ENCODE measurements at places on chromosomes 6 and 20.

DNA sequence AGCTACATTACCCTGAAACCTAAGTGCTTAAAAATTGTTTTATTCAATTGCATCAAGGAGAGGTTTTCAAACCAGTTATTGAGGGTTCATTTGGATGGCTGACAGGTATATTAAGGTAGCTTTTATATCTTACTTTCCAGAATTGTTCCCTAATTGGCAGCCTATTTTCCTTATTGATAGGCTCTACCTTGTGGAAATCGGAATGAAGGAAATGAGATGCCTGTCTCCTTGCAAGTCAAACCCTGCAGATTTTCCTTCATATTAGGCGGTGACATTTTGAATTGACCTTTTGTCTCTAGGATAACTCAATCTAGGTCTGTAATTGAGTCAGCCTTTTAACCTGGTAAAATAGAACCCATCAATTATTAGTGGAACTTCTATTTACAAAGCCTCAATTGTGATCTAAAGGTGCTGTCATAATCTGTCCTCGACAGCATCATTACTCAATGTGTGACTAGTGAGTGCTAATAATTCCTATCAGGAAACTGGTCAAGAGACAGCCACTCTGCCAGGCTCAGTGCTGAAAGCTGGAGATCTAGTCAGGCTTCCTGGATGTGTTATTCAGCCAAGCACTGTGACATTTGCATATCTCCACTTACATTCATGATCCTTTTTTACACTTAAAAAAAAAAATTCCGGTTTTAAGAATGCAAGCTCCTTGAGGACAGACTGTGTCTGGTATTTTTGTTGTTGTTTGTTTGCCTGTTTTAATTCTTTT lies 20.1 kb downstream of the OPRM1 start:
- no peak for DNase-seq

DNA sequence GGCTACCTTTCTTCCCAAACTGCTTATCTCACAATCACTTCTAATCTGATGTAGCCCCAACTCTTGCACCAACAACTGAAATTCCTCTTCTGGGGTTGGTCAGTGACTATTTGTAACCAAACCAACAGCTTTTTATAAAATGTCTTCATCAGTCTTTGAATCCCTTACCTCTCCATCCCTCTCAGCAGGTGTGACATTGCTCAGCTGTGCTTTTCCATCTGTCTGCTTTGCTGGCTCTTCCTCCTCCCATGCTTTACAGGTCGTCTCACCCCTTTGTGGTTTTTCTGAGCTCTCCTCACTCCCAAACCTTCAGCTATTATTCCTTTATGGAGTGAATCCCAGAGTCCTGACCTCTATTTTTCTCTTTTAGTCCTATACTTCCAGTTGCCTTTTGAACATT lies 5.9 kb downstream of the MAP7 start:
- no peak for DNase-seq

DNA sequence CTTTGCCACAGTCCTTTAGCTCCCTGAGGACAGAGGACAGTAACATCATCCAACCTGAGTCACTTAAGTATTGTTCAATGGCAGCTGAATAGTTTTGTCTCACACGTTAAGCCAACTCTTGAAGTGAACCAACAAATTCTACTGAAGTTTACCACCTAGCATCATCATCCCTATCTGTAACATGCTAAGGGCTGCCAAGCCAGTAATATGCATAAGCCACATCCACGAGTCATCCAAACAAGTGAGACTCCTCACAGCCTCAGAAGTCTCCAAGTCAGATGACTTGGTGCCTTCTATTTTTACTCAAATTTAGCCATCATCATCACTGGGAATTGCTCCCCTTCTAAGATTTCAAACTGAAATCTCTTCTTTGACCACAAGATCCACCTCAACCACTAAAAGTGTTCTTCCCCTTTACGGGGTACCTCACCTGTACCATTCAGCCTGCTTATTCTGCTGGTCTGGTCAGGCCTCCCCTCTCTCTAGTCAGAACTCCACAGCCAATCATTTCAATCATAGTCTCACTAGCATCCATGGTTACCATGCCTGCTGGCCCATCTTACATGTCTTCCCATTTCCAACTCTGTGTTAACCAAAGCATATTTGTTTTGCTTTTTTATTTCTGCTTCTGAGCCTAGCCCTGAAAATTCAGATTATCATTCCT lies 73.7 kb downstream of the DTNBP1 start:
- DNase-seq: no peak

GRCh38 chr20:16271450-16271849 lies 301.8 kb downstream of the KIF16B start:
- no peak for DNase-seq

GRCh38 chr6:168715643-168716481 lies 274.9 kb downstream of the SMOC2 start:
- DNase-seq: no peak

DNA sequence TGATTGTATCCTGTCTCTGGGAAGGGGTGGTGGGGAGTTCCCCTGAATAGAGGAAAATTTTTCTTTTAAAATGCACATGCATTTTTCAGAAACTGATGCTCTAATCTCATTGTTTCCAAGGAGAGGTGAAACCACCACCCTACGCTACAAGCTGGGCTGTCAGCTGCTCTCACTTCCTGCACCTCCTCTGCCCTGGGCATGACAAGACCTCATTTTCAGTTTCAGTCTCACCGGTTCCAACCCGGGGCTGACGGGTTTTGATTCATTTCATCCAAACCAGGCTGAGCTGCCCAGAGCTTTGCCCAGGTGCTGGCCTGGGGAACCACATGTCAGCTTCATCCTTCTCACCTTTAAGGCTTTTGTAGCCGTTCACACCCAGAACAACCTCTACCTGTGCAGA lies 99.7 kb downstream of the EYA2 start:
- no peak for DNase-seq

GRCh38 chr20:22984606-22985005 lies 50.5 kb upstream of the SSTR4 start:
- no peak for DNase-seq

GRCh38 chr20:61052776-61053442 lies 199.2 kb upstream of the CDH4 start:
- DNase-seq: no peak

DNA sequence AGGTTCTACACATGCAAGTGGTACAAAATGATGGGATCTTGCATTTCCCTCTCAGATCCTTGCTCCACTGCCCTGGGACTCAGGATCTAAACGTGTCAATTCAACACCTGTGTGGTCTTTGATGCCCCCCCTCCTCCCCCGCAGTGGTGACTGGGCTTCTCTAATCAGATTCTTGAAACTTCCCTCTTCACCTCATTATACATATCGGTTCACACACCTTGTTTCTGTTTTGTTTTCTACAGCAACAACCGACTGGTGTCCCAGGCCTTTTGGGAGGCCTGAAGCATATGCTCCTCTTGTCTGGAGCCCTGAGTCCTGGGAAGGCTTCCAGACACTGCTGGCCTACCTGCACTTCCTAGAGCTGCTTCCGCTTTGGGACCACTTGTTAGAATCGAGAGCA lies 20.0 kb downstream of the SAMD3 start:
- DNase-seq: no peak

DNA sequence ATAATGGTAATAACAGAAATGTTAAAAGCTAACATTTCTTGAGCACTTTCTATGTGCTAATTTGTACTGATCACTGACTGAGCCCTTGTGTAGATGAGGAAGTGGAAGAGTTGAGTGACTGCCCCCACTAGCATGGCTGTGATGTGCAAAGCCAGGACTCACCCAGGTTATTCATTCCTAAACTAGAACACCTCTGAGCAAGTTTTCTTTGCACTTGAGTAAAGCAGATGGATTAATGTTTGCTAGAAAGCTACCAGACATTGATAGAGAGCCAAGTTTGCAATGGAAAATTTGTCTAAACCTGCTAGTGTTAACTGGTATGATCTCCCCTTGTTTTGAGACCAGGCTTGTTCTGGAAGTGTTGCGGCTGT lies 467.4 kb upstream of the PLCB4 start:
- DNase-seq: no peak

DNA sequence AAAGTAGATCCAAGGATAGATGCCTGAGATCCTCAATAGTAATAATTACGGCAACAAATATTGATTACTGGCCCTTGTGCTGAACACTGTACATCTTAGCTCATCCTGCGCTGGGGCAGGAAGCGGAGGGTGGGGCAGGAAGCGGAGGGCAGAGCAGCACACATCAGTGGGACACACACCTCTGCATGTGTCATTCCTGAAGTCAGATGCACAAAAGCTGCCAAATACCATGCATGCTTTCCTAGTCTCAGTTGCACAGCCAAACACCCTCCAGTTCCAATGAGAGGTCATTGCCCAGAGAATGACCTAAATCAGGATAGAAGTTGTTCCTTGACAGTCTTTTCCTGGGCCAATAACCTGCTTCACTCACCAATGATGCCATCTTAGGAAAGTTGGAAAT lies 74.4 kb upstream of the FOXC1 start:
- DNase-seq: no peak

DNA sequence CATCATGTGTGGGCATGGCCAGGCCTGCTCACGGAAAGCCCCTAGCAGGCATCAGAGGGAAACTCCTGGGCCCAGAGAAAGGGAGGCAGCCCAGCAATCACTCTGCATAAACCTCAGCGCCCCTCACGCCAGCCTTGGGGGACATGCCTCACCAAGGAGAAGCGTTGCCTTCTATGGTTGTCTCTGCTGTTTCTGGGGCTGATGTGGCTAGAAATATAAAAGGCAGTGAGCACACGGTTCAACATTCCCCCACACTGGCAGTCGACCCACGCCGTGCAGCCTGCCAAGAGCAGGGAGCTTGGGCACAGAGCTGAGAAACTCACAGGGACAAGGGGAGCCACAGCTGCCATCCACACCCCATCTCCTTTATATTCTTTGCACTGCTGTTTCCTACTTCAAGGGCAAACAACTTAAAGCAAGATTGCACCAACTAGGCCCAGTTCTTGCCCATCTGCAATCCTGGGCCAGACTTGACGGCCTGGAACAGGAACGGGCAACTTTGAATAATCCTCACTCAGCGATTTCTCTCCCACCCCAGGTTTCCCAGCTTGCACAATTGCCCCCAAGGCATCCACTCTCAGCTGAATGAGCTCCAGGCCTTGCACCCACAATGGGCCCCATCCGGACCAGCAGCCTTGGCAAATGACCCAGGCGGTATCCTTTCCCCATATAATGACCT lies 35.5 kb upstream of the FOXC1 start:
- peak; percentile 43 for DNase-seq

- no peak for DNase-seq
Measured at GRCh38 chr6:2232445-2232844, 13.0 kb downstream of the GMDS start.

GRCh38 chr6:113184736-113185135 lies 672.4 kb upstream of the MARCKS start:
- DNase-seq: peak; percentile 72

DNA sequence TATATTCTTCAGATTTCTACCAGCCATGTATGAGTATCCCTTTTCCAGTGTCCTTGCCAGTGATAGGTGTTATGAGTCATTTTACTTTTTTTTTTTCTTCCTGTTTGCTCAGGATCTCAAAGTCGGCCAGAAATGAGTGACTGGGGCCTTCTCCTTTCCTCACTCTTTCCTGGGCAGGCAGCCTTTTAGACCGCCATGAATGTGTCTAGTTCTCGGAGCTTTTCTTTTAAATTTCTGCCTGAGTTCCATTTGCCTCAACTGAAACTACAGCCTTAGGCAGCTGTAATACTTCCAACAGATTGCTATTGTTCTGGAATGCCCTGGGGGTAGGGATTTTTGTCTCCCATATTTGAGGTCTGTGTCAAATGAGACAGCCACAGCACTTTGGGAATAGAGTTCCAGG lies 83.7 kb downstream of the STXBP5 start:
- DNase-seq: no peak

- DNase-seq: no peak
Measured at GRCh38 chr6:108565091-108565766, 4.5 kb downstream of the FOXO3 start.

- peak; percentile 53 for DNase-seq
Measured at GRCh38 chr6:33430991-33431879, 11.4 kb downstream of the SYNGAP1 start.

DNA sequence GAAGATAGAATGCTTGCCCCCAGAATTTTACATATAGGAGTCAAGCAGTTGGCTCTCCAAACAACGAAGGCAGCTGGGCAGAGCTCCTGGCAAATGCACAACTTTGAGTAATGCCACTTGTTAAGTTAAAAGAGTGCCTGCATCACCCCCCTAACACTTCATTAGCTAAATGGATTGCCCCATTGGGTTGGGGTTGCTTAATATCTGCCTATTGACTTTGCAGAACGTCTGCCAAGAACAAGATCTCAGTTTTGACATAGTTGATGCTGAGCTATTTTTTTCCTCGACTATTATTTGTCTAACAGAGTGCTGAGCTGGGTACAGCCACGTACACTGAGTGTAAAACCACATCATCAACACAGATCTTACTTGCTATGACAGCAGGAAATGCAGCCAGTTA lies 12.1 kb downstream of the ANKRD60 start:
- DNase-seq: no peak
